A549 treated with AZD2906 at 1 μM for 4 hours (cell line): ENCODE measurements at places on chromosomes 3 and 15. TPM values are rescaled to one million over a fixed set of nuclear protein-coding genes. Genes with fewer than 3 reads are reported as not detected.

The PP2D1 gene
- not detected in 5 replicates for total RNA-seq

The CILP gene
- total RNA-seq: 0.40 to 0.60 TPM (median 0.46 TPM) in 5 replicates

The MME gene
- 0.12 TPM in 1 of 5 replicates, not detected in the others for total RNA-seq

The TRPM1 gene
- not detected in 5 replicates for total RNA-seq

The TMEM44 gene
- 8.1 to 11.3 TPM (median 10.6 TPM) in 5 replicates for total RNA-seq

The POPDC2 gene
- total RNA-seq: 0.32 to 1.2 TPM (median 0.38 TPM) in 5 replicates

The MYZAP gene
- 1.3 to 1.5 TPM (median 1.4 TPM) in 5 replicates for total RNA-seq

The MYL3 gene
- 0.07 to 0.12 TPM (median 0.10 TPM) in 3 of 5 replicates, not detected in the others for total RNA-seq

The CLDND1 gene
- total RNA-seq: 45.0 to 66.3 TPM (median 55.8 TPM) in 5 replicates

The ASB14 gene
- not detected in 5 replicates for total RNA-seq

The DUOXA2 gene
- total RNA-seq: not detected in 5 replicates

The SPATA12 gene
- total RNA-seq: 0.29 to 0.55 TPM (median 0.39 TPM) in 5 replicates

The SI gene
- not detected in 5 replicates for total RNA-seq

The SLC22A13 gene
- 0.06 to 0.14 TPM (median 0.09 TPM) in 4 of 5 replicates, not detected in the other for total RNA-seq

The GOLGA6D gene
- total RNA-seq: 0.02 to 0.03 TPM in 2 of 5 replicates, not detected in the others

The GPR149 gene
- total RNA-seq: not detected in 5 replicates

The UBE2E2 gene
- total RNA-seq: 47.6 to 52.9 TPM (median 48.3 TPM) in 5 replicates

The VWA5B2 gene
- total RNA-seq: 0.29 to 0.55 TPM (median 0.36 TPM) in 5 replicates

The ANKUB1 gene
- not detected in 5 replicates for total RNA-seq

The DAPK2 gene
- total RNA-seq: 2.8 to 4.2 TPM (median 3.7 TPM) in 5 replicates

The CSTA gene
- total RNA-seq: 0.81 to 1.1 TPM (median 0.86 TPM) in 5 replicates

The ALPK3 gene
- total RNA-seq: 0.07 to 0.15 TPM (median 0.12 TPM) in 5 replicates

The DNAJC17 gene
- 19.6 to 25.2 TPM (median 23.2 TPM) in 5 replicates for total RNA-seq

The MYEF2 gene
- total RNA-seq: 12.3 to 16.6 TPM (median 15.3 TPM) in 5 replicates

The CCR3 gene
- not detected in 5 replicates for total RNA-seq

The HRG gene
- not detected in 5 replicates for total RNA-seq

The MYD88 gene
- total RNA-seq: 21.7 to 24.3 TPM (median 23.2 TPM) in 5 replicates

The CPNE9 gene
- total RNA-seq: 0.08 to 0.29 TPM (median 0.15 TPM) in 5 replicates
